ENCODE measurements at places on chromosomes 5 and 9.

- DNase-seq: no peak
Observed at GRCh38 chr5:107858324-107858723, 187.6 kb upstream of the EFNA5 start.

- no peak for DNase-seq
Observed at GRCh38 chr5:14223372-14223771, 80.2 kb downstream of the TRIO start.

DNA sequence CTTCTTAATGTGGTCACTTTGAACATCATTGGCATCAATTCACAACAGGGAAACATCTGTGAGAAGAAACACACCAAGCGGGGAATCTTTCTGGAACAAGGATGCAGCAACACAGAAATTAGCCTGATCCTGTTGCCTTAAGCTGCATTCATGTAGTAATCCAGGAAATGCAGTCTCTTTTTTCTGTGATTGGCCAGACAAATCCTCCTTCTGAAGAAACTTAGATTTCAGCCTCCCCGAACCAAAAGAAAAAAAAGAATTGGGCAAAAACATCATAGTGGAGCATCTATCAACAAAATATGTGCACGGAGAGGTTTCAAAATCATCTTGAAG is 7.2 kb upstream of the XPA start:
- no peak for DNase-seq

DNA sequence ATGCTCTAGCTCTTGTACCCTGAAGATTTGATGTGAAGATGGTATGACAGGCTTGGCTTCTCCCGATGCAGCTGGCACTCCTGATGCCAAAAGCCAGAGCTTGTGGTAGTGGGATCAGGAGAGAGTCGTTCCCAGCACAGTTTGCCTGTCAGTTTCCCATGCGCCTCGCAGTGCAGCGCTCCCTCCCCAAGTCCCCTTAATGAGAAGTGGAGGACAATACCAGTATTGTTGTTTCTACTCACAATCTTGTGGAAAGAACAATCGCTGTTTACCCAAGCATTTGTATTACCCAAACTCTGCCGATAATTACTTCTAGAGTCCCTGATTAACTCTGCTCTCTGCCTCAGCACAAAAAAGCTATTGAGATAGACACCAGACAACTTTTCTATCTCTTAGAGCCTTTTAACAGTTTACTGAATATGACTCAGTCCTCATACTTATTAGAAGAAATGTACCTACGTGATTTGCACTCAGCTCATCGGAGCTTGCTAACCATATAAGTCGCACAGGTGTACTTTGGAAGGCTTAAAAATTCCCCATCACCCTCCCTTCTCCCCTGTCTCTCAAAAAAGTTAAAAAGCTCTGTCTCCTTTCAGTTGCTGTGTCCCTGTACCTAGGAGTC is 283.2 kb upstream of the TMEM161B start:
- no peak for DNase-seq

GRCh38 chr9:75541734-75542133 is 348.7 kb upstream of the PCSK5 start:
- DNase-seq: no peak

Data from activated CD4-positive, CD25-positive, alpha-beta regulatory T cell (primary cell).